ENCODE measurements at places on chromosomes 6 and 20.
A peak's percentile ranks its signal among the peaks of the same experiment; 100 is the strongest.

DNA sequence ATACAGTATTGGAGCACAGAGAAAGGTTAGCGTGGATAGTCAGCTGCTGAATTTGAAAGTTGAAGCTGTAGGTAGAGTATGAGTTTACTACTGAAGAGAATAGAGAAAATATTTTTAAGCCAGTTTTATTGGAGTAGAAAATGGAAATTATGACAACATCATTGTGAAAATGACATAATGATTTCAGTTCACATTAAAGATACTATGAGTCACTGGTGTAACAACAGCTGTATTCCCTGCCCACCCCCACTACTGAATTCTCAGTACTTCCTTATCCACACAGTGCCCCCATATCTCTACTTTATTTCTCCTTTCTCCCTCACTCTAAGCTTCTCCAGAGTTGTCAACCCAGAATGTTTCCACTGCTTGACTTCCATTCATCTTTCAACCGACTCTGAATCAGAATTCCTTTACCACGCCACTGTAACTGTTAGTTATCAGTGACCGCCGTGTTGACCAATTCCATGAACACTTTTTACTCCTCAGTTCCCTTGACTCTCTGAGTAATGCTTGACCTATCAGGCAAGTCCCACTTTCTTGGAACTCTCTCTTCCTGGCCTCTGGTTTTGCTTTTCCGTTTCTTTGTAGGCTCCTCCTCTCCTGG is 139.6 kb downstream of the AIG1 start:
- DNase-seq: peak; percentile 44

DNA sequence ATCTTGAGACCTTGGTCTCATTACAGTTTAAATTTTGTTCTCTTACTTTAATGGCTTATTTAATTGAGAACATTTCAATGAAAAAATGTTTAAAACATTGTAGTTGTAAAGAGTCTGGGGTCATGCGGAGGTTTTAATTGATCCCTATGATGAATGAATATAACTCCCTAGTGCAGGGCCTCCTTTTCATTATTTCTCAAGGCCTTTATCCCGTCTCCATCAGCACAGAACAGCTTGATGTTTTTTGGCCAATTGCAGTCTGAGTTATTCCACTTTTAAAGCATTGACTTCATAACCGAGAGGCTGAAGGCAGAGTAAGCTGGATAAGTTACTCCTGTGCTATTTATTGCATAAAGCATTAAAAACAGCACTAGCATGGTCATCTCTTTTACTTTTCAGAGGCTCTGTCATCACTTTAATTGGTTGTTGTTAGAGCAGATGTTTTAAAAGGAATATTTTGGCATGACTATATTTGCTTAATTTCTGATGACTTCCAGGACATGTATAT is 83.4 kb downstream of the DTD1 start:
- no peak for DNase-seq

GRCh38 chr6:119162134-119162775 is 83.8 kb upstream of the FAM184A start:
- no peak for DNase-seq

- DNase-seq: no peak
Observed at GRCh38 chr6:101550451-101550850, 156.9 kb downstream of the GRIK2 start.

GRCh38 chr6:149153100-149153499 is 164.4 kb upstream of the TAB2 start:
- DNase-seq: no peak

DNA sequence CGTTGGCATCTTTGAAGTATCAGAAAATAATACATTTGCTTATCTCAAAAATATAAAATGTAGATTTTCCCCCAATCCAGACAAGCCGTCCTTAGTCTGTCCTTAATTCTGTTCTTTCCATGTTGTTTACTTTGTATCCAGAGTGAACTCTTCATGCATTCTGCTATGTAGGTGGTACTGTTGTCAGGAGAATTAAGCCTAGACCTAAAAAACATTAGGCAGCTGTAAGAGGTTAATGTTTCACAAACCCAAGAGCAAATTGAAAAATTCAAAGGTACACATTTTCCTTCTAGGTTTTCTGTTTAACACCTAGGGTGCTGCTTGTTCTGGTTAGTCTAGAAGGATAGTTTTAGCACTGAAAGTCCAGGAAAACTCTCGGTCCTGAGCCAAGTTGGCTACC is 426.4 kb downstream of the QKI start:
- DNase-seq: no peak

DNA sequence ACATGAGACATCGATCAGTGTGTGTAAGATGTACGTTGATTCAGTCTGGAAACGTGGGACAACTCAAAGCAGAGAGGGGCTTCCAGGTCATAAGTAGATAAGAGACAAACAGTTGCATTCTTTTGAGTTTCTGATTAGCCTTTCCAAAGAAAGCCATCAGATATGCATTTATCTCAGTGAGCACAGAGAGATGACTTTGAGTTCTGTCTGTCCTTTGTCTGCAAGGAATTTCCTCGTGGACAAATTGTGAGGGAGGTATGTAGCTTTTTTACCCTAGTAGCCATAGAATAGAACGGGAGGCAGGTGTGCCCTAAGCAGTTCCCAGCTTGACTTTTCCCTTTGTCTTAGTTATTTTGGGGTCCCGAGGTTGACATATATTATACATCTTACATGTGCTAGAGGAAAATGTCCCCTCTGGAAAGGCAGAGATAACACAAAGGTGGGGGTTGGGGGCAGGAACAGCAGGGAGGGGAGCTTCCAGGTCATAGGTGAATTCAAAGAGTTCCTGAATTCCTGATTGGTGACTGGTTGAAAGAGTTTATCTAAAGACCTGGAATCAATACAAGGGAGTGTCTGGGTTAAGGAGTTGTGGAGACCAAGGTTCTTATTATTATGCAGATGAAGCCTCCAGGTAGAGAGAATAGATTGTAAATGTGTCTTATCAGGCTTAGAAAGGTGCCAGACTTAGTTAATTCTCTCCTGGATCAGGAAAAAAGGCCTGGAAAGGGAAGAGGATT is 237.0 kb downstream of the NFATC2 start:
- DNase-seq: no peak

- DNase-seq: no peak
Observed at GRCh38 chr6:31272836-31273626, 1.1 kb upstream of the HLA-C start.

DNA sequence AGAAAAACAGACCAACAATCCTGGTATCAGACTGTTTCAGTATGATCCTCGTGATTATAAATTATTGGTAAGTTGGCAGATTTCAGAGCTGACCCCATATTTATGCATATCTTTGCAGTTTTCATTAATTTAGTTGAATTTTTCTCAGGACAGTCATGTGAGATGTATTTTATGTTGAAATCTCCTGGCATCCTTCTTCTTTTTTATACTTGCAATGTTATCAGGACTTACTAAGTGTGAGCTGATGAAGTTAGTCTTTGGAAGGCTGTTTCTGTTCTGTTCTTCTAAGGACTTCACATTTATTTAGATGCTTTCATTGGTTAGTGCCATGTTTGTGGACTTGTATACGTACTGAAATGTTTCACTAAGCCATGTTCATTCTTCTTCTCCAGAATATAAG is 17.2 kb downstream of the SMPDL3A start:
- DNase-seq: no peak

- no peak for DNase-seq
Observed at GRCh38 chr20:44109951-44110361, 77.0 kb downstream of the JPH2 start.

DNA sequence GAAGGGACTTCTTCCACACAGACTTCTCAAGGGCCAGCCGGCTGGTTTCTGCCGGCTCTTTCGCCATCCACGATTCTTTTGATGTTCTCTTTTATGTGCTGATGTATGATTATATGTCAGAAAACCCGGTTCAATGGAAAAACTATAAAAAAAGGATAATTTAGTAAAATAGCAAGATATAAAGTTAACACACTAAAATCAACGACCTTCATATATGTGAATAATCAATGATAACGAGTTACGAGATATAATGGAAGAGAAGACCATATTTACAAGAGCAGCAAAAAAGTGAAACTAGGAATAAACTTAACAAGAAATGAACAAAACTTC is 540 bp upstream of the ZSCAN12 start:
- peak; percentile 3 for DNase-seq

DNA sequence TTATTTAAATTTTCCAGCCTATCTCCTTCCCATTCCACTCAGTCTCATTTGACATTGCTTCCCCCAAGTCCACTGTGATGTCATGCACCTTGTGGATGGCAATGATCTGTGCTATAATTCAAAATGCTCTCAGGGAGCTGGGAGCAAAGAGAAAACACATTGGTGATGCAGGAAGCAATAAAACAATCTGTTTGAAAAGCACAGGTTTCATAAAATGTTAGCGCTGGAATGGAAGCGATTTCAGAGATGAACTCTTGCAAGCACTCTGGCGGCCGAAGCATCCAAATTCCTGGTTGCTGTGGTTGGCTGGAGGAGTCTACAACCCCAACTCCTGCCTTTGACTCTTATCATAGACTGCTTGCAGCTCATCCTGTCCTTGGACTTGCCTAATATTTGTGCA is 167.0 kb downstream of the GMPR start:
- no peak for DNase-seq

GRCh38 chr6:87921034-87921433 is 126.6 kb upstream of the SPACA1 start:
- no peak for DNase-seq

DNA sequence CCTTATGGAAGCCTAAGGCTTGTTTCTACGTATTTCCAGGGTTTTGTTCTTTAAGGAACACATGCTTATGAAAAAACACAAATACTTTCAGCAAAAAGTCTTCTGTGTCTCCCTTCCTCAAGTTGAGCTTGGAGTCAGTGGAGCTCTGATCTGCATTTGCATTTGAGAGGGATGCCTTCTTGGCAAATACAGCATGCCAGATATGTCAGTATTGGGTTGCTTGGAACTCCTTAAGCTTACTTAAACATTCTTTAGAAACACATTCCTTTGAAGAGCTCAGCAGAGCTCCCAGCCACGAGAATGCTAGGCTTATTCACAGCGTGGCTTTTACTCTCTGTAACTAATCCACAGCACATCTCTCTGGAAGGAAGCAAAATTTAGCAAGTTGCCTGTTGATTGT is 68.3 kb downstream of the ANKRD6 start:
- DNase-seq: no peak

DNA sequence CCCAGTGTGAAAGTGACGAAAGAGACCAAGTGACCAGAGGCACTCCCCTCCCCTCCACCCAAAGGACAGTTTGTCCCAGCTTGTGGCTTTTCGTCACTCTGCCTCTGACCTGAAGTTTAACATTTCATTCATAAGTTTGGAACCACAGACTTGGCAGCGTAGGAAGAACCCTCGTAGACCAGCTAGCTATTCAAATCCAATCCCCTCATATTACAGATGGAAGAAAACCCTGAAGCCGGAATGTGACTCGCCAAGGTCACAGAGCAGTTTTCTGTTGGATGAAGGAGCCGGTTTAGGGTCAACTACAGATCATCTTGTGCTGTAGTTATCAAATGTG is 3.9 kb upstream of the SYS1 start:
- DNase-seq: no peak

DNA sequence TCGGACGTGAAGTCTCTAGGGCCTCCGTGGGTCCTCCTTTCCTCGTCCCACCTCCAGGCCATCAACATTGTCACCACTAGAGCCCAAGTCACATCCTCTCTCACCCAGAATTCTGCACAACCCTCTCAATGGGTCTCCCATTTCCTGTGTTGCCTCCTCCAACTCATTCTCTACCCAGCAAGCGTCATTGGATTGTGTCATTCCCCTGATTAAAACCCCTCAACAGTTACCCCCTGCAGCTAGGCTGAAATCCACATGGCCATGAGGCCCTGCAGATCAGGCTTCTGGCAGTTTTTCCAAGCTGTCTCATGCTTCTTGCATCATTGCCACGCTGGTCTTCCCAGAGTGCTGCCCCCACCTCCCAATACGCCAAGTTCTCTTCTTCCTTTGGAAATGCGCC is 12.9 kb upstream of the FAM210B start:
- no peak for DNase-seq

DNA sequence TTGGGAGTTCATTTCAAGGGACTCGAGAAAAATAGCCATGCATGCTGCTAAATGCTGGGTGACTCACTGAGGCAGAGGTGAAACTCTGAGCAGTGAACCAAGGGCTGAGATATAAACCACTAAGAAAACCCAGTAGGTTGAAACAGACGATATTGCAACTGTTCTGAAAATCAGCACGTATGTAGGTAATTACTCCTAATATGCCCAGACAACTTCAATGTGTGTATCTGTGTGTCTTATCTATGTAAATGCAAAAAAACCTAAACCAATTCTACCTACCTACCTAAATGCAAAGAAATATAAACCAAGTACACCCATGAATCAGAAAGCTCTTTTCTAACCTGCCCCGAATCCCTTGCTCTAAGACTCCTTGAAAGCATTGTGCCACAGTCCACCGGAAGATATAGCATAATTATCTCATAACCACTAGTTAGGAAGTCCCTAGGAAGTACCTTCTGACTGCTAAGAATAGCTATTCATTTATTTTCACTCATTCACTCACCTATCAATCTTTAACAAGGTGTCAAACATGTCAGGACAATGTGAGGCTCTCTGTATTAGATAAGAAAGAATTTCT is 458.7 kb upstream of the RUNX2 start:
- DNase-seq: no peak

DNA sequence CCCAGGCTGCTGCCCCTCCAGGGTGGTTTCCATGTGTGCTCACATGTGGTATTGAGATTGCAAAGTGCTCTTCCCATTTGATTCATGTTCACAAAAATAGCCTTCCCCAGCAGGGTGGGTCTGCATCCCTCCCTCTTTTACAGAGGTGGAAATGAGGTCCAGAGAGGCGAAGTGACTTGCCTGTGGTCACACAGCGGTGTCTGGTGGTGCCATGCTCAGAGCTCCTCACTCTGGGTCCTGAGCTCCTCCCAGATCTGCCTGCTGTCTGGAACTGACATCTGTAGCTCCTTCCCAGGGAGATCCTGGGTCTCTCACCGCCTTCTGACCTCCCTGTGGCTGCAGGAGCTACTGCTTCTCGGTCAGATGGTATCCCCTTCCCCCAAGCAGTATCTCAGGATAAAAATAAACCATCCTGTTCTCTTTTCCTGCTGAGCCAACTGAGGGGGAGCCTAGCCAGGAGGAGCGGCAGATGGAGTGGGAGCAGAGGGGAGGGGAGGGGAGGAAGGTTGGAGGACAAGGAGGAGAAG is 11.9 kb downstream of the CD40 start:
- DNase-seq: no peak

DNA sequence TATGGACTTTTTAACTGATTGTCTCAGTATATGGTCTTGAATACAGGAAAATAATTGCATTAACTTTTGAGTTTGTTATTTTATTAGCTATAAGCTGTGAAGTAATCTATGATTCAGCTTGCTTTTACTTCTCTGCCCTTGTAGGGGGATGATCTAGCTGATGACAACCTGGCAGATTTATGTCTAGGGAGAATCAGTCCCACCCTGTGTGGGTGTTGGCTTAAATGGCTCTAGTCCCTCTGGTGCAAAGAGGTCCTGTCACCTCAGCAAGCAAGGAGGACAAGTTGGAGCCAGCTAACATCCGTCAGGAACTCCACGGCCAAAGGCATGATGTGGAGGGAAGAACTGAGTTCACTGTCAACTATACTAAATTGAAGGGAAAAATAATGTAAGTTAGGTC is 495.3 kb downstream of the BMP2 start:
- no peak for DNase-seq

- DNase-seq: no peak
Observed at GRCh38 chr6:190596-191395, 101.5 kb upstream of the DUSP22 start.

Measured in muscle of arm (tissue), 14 donors.